Fibroblast of lung (primary cell): ENCODE measurements at places on chromosomes 16 and 17.

GRCh38 chr16:11384184-11384955, 39.1 kb downstream of the RMI2 start:
- DNase-seq = no peak

DNA sequence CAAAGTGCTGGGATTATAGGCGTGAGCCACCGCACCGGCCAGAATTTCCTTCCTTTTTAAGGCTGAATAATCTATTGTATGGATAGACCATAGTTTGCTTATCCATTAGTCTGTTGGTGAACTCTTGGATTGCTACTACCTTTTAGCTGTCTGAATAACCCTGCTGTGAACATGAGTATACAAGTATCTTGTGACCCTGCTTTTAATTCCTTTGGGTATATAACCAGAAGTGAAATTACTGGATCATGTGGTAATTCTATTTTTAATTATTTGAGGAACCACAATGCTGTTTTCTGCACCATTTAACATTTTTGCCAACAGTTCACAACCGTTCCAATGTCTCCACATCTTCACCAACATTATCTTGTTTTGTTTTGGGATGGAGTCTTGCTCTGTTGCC, 4.6 kb upstream of the OTOA start:
- no peak for DNase-seq

DNA sequence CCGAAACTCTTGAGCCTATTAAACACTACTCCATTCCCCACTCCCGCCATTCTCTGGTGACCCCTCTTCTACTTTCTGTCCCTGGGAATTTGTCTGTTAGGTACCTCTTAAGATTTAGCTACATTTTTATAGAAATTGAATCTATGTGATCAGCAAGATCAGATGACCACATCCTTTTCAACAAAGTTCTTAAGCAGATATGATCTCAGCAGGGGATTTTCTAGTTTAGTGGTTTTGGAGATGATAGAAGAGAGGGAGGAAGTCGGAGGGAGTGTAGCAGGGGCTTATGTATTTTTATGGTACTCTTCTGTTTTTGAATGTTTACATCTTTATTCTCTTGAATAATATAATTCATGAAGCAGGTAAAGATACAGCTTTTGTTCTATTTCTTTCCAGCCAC, 40.8 kb downstream of the RPA1 start:
- DNase-seq = no peak

DNA sequence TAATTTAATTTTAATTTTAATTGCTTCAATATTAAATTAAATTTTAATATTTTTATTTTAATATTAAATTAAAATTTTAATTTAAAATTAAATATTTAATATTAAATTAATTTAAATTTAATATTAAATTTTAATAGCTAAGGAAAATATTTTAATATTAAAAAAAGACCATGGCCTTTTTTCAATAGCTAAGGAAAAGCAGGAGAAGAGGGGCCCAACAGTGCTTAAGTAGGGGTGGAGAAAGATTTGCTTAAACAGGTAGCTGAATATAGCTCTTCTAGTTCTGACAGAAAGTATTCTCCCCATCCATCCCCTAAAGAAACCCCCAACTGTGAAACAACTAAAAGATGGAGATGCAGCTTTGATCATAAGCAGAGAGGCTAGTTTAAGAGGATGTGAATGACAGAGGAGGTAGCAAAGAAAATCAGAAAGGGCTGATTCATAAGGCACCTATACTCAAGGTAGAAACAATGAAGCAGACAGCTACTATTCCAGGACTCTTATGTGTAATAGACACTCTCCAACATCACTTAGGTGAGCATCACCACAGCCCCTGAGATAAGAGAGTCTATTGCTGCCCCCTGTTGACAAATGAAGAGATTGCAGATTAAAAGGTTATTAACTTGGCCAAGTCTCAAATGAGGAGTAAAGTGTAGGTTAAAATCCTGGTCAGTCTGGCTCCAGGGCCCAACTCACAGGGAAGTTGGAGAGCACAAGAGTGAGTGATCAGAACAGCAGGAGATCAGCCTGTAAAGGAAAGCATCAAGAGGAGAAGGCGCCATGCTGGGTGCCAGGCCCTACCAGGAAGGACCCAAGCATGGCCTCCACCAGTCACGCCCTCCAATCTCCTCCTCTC, 7.8 kb upstream of the RNASEK start:
- peak; percentile 64 for DNase-seq

DNA sequence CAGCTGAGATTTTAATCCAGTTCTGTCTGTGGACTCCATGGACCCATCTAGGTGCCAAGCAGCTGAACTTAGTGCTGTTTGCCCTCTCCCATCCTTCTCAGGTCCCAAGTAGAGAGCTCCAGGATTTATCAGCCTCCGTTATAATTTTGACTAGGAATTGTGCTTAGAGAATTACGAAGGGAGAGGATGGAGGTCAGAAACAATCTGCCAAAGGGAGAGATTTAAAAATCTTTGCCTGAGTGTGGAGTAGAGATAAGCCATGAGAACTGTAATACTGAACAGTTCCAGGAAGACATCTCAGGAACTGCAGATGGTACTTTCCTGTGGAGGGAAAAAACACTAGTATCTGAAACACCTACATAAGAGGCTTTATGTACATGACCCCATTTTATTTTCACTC, 27.0 kb downstream of the CEP95 start:
- DNase-seq = no peak

- no peak for DNase-seq
Observed at GRCh38 chr17:80396157-80397033, 18.6 kb upstream of the ENDOV start.

- no peak for DNase-seq
Observed at GRCh38 chr16:129075-129474, 9.4 kb downstream of the NPRL3 start.

DNA sequence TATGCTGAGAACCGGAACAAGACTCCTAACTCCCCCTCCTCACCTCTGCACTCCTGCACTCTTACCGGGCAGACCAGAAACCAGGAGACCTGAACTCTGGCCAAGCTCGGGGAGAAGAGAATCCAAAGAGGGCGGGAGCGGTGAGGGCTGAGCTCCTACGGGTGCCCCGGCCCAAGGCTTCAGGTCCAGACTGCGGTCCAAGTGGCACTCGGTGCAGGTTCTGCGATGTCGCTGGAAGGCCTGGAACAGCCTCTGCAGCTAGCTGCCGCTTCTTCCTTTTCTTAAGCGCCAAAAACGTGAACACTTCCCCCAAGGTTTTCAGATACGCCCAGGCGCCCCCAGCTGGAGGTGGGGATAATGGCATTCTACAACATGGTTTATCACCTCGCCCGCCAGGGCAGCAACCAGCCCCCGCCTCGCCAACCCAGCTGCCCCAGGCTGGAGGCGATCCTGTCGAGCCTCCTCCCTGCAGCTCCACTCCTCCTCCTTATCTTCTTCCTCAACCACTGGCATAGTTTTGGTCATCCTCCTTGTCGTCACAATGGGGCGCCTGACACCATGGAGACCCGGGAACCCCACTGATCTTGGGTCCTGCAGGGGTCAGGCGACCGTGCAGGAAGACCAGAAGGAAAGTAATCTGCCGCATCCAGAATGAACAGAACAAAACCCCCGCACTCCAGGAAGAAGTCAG, 1735.9 kb downstream of the TP53TG3F start:
- DNase-seq = no peak

GRCh38 chr17:58534901-58535421, 20.5 kb upstream of the MTMR4 start:
- DNase-seq = peak; percentile 51

DNA sequence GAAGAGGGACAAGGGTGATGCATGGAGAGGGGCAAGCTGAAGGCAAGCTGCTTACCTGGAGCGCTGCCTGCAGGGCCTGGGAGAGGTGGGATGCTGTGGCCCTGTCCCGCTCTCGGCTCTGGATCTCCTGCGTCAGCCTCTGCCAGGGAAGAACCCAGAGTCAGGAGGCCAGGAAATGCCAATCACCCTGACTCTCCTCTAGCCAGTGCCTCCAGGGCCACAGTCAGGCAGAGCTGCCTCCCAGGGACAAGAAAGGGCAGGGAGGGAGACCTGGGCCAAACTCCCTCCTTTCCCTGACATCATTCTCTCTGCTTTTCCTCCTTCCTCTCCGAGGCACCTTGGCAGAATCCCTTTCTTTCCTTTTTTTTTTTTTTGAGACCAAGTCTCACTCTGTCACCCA, 11.3 kb downstream of the CDK3 start:
- no peak for DNase-seq

- peak; percentile 93 for DNase-seq
Observed at GRCh38 chr17:65013613-65014391, 42.7 kb downstream of the GNA13 start.

GRCh38 chr17:44203731-44204440, 4.2 kb upstream of the ATXN7L3 start:
- DNase-seq = peak; percentile 40

DNA sequence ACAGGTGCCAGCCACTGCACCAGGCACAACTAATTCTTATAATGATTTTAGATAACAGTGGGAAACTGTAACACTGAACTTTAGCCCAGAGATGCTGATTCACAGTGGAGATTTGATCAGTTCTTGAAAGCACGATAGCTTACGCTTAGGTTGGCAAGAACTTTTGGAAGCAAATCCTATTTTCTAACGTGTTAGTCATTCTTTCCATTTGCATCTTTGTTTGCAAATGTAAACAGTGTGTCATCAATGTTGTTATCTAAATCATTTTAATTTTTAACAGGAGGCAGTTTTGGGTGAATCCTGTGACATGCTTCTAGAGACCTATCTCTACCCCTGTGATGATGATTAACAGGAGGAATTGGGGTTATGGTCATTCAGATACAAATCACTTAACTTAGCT, 35.7 kb upstream of the GNA13 start:
- peak; percentile 33 for DNase-seq

GRCh38 chr16:65111306-65111705, 10.6 kb downstream of the CDH11 start:
- no peak for DNase-seq

DNA sequence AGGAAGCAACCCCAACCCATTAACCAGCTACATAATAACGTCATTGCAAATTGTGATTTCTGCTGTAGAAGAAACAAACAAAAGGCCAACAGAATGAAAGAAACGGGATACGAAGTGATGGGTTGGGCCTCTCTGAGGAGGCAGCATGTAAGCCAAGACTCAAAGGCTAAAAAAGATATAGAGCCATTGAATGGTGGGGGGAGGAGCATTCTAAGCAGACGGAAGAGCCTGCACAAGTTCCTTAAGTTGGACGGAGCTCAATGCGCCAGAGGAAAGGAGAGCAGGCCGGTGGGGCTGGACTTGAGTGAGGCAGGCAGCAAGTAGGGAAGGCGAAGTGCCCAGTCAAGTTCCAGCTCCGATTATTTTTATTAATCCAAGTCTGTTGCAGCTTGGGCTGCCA, 160.3 kb downstream of the SHISA9 start:
- DNase-seq = no peak

DNA sequence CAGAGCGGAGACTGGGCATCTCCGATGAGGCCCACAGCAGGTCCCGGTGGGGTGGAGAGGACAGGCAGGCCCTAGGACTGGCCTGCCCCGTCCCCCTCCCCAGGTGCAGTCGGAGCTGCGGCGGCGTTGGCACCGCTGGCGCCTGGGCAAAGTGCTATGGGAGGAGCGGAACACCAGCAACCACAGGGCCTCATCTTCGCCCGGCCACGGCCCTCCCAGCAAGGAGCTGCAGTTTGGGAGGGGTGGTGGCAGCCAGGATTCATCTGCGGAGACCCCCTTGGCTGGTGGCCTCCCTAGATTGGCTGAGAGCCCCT, 9.4 kb downstream of the GCGR start:
- DNase-seq = no peak

- peak; percentile 87 for DNase-seq
Observed at GRCh38 chr17:47879028-47879585, 16.9 kb upstream of the SP2 start.

- no peak for DNase-seq
Observed at GRCh38 chr17:56119936-56120335, 33.3 kb upstream of the ANKFN1 start.

DNA sequence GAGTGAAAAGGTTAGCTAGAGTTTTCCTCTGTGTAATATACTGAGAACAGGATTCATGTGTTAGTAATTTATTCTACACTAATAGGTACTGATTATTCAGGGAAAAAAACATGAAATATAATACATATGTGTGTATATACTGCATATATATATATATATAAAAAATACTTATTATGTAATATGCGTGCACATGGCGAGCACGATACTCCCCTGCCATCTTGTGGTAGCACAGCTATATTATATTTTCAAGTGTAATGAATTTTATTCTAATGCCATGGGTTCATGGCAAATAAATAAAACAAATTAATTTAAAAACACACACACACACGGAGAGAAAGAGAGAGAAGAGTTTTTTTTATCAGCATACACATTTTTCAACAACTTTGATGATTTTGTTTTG, 460.6 kb downstream of the KCNJ2 start:
- peak; percentile 55 for DNase-seq

GRCh38 chr17:42509409-42509808, 26.6 kb upstream of the NAGLU start:
- DNase-seq = no peak

GRCh38 chr16:76474048-76474447, 196.8 kb downstream of the CNTNAP4 start:
- DNase-seq = no peak

GRCh38 chr16:75383141-75383540, 50.2 kb downstream of the CFDP1 start:
- DNase-seq = no peak

DNA sequence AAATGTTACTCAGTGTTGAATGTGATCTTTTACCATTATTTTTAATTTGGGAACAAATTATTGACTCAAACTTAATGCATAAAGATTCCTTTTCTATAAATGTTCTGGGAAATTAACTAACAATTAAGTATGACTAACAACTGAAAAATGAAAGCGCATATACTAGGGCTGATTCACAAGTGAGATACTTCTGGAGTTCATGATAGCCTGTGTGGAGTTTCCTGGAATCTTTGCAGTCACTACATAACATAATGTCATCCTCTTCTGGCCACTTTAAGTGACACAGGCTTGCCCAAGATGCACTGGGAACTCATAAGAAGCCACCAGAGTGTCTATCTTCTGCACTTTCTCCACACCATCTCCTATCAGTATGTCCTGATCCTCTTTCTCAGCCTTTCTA, 450.3 kb upstream of the CDH11 start:
- DNase-seq = peak; percentile 92

- no peak for DNase-seq
Observed at GRCh38 chr17:5234645-5235576, at the start of gene SCIMP. Gene SCIMP (minus strand): TSS chr17:5234860. CDS start chr17:5234755, 105 bp downstream.

GRCh38 chr16:82067042-82067803, 32.2 kb downstream of the HSD17B2 start:
- DNase-seq = no peak

DNA sequence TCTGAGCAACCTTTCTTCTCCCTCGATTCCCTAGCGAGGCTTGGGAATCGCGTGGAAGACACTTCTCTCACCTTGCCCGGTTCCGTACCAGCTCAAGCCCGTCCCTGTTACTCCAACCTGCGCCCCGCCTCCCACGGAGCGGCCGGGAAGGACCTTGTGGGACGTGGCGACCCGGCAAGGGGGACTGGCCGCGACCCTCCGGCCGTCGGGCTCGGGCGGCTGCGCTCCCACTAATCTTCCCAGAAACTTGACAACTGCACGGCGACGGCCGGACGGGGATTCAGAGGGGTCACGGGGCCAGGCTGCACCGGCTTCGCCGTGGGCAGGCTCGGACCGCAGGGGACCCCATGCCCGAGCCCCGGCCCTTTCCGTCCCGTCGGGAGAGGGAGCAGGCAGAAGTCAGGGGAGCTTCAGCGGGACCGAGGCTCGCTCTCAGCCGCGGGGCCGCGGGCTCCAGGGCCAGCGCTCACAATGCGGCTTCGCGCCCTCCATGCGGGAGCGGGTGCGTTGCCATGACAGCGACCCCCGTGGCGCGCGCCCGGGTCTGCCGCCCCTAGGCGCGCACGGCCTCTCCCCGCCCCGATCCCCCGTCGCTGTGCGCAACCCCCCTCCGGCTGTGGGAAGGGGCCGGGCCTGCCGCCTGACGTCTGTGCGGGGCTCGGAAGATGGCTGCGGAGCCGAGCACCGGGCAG, at the start of gene SGSM2:
Gene SGSM2, plus strand, starts transcription at position 650 of the 692 bp plus-strand sequence. CDS start 188 bp downstream, outside the sequence.
- DNase-seq = peak; percentile 43
